Activated CD4-positive, alpha-beta T cell treated with anti-CD3 and anti-CD28 coated beads for 1 hour (primary cell): ENCODE measurements at places on chromosomes 4 and X.

DNA sequence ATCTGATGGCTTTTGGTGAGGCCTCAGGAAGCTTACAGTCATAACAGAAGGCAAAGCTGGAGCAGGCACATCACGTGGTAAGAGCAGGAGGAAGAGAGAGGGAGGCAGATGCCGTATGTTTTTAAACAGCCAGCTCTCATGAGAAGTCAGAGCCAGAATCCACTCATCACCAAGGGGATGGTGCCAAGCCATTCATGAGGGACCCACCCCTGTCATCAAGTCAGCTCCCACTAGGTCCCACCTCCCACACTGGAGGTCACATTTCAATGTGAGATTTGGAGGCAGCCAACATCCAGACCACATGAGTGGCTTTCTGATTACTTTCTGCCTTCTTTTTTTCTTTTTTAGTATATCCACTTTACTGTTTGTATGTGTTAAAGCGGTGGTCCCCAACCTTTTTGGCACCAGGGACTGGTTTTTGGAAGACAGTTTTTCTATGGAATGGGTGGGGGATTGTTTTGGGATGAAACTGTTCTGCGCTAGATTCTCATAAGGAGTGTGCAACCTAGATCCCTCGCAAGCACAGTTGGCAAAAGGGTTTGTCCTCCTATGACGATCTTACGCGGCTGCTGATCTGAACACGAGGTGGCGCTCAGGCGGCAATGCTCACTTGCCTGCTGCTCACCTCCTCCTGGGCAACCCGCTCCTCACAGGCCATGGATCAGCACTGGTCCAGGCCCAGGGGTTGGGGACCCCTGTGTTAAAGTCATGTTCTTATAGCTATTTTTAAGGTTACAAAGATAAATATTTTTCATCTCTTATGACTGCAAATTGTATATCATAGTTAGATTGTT lies 61.7 kb downstream of the SLIT2 start:
- DNase-seq = no peak

DNA sequence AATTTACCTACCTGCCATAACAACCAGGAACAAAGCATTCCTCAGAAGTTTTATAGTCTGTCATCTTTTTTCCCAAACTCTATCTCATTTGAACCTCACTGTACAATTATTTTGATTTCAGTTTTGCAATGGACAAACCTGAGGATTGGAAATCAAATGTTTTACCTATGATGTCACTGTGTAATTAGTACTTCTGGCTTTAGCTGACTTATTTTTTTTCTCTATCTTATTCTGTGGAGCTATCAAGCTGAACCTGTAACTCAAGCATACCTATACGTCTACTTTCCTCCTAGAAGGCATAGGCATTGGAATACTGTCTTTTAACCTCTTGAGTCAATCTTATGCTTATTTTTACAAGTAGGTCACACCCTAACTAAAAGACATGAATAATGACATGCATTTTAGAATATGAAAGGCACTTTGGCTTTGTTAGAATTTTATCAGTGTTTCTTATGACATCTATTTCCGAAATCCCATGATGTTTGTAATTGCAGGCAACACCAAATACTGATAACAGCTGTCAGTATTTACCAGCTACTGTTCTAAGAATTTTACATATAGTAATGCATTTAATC lies 21.5 kb downstream of the CCSER1 start:
- no peak for DNase-seq

DNA sequence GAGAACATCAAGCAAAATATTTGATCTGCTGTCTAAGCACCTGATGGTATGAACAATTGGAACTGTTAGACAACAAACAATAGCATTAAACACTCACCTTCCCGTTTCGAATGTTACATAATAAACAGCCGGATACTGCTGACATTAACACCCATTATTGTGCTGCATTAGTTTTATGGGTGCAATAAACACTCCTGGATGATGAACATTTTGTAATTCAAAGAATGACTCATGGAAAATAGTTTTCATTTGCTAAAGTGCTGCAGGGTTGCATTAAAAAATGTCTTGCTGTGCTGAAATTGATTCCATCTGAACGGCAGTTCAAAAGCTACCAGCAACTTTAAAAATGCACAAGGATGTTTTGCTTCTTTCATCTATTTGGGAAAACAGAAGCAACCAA lies 100.8 kb upstream of the SORBS2 start:
- no peak for DNase-seq

DNA sequence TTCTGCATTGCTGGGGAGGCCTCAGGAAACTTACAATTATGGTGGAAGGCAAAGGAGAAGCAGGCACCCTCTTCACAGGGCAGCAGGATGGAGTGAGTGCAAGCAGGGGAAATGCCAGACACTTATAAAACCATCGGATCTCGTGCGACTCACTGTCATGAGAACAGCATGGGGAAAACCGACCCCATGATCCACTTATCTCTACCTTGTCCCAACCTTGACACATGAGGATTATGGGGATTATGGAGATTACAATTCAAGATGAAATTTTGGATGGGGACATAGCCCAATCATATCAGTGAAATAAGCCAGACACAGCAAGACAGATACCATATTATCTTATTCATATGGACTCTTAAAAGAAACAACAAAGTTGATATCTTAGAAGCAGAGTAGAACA lies 134.9 kb downstream of the C4orf33 start:
- DNase-seq = no peak

DNA sequence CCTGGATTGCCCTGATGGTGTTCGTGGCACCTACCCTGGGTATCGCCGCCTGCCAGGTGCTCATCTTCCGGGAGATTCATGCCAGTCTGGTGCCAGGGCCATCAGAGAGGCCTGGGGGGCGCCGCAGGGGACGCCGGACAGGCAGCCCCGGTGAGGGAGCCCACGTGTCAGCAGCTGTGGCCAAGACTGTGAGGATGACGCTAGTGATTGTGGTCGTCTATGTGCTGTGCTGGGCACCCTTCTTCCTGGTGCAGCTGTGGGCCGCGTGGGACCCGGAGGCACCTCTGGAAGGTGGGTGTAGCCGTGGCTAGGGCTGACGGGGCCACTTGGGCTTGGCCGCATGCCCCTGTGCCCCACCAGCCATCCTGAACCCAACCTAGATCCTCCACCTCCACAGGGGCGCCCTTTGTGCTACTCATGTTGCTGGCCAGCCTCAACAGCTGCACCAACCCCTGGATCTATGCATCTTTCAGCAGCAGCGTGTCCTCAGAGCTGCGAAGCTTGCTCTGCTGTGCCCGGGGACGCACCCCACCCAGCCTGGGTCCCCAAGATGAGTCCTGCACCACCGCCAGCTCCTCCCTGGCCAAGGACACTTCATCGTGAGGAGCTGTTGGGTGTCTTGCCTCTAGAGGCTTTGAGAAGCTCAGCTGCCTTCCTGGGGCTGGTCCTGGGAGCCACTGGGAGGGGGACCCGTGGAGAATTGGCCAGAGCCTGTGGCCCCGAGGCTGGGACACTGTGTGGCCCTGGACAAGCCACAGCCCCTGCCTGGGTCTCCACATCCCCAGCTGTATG lies 1.8 kb downstream of the AVPR2 start:
- DNase-seq = no peak

DNA sequence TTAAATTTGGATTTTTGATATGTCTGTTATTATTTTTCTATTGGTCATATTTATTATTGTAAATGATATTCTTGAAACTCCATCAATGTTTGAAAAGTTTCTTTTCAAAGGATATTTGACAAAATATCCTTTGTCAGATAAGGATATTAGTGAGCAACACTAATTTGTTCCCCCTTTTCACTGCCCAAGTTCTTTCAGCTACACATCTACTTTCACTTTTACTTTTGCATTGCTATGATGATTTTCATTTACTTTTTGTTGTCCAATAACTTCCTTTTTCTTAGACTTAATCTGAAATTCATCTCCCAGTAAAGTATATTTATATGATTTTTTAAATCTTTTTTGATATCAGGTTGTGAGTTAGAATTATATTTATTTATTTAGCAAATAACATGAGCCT lies 542.3 kb upstream of the ADGRL3 start:
- no peak for DNase-seq

GRCh38 chr4:187993827-187994226 lies 1.7 kb upstream of the ZFP42 start:
- no peak for DNase-seq

GRCh38 chr4:124694946-124695598 lies 17.5 kb downstream of the ANKRD50 start:
- no peak for DNase-seq
